Left hindlimb (tissue), 1 donor: ENCODE measurements at places on chromosomes 5 and 9.

GRCh38 chr9:134443174-134444037 lies 117.2 kb downstream of the RXRA start:
- peak; percentile 85 for DNase-seq

DNA sequence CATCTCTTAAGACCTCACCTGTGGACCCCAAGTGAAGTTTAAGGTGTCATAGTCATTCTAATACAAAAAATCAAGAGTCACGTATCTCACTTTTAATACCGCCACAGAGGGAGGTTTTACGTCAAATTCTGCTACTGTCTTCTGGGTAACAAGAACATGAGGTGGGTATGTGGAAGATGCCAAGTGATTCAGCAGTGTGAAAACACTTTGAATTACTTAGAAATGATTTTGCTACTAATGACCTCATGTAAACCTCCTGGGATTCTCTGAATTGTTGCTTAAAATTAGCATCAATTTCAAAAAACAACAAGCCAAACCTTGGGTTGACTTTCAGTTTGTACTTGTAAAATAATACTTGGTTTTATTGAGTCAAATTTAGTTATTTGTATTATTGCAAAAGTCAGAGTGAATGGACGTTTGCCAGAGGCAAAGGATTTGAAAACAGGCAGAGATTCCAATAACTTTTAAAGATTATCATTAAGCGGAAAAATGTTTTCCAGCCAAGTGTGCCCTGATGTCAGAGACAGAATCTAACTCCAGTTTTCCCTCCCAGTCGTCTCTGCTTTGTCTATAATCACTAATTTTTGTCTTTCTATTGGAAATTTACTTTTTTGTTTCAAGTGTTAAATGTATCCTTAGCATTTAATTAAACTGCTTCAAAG lies 8.8 kb downstream of the DMRT2 start:
- DNase-seq, result no peak

DNA sequence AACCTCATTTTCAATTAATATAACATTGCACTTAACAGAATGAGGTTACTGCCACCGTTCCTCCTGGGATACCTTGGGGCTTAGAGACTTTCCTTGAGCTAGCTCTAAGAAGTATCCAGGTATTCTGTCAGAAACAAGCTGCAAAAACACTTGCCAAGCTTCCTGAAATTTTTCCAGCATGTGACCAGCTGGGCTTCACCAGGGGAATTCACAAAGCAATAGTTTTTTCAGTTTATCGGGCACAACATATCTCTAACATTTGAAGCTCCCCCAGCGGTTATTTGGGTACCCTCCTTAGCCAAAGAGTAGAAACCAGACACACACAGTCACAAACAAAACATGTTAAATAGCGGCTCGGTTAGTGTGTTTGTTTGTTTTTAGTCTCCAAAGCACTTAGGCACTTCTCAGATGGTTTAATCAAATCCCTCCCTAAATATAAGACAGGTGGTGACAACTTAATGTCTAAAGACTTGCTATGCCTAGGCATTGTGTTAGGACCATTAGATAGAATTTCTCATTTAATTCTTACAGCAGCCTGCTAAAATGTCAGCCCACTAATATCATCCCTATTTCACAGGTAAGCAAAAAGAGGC lies 278.2 kb downstream of the GLIS3 start:
- no peak for DNase-seq

DNA sequence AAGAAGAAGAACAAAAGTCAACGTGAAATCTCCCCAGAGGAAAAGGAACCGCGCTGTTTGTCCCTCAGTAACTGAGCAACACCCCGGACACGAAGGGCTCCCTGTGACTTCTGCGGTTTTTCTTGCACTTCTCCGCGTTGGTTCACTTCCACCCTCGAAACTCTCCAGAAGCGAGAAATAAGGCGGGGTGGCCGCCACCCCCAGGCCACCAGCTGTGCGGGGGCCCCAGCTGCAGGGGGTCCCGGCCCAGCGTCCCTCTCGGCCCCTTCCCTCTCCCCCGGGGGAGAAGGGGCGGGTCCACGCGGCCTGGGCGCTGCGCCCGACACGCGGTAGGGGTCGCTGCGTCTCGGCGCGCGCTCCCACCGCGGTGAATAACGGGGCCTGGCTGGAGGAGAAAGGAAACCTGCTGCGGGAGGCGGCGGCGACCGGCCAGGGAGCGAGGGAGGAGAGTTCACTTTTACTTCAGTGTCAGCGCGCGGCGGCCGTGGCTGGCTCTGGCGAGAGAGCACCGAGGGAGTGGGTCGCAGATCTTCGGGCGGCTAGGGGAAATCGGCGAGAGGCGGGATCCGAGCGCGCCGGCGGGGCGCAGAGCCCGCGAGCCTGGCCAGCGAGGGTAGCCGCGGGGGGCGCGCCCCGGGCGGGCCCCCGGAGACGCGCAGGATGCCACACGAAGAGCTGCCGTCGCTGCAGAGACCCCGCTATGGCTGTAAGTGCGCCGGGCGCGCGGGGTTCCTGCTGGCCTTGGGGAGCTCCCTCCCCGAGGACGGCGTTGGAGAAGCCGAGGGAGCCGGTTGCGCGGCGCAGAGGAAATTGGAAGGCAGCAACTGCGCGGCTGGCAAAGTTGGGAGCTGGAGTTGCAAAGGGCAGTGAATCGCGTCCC lies at the start of gene IQGAP2:
Gene IQGAP2, plus strand, starts transcription at position 400 of the 880 bp plus-strand sequence. Its CDS starts 261 bp downstream, at position 661.
- peak; percentile 85 for DNase-seq

DNA sequence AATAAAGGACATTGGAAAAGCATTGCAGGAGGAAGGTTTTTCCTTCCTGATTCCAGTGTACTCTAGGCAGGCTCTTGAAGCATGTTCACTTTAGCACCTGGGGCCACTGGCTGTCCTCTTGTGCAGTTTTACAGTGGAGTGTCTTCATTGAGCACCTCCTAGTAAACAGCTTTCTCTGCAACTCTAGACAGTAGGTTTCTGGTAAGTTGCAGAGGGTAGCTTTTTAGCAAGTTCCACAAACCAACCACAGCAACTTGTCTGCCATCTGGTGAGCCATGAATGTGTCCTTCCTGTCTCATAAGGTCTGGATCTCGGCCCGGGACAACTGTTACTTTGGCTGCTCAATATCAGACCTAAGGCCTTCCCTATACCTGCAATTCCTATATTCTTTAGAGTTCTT lies 488.0 kb downstream of the MAN2A1 start:
- no peak for DNase-seq

GRCh38 chr5:139884144-139884543 lies 88.5 kb downstream of the PSD2 start:
- no peak for DNase-seq

GRCh38 chr5:125499636-125500332 lies 753.3 kb upstream of the ZNF608 start:
- no peak for DNase-seq

DNA sequence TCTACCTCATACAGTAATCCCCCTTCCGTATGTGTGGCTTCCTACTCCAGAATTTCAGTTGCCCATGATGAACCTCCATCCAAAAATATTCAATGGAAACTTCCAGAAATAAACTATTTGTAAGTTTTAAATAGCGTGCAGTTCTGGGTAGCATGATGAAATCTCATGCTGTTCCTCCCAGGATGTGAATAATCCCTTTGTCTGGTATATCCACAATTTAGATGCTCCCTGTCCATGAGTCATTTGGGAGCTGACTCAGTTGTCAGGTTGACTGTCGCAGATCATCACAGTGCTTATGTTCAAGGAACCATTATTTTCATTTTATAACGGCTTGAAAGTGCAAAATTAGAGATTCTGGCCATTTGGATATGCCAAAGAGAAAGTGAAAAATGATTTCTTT lies 290.1 kb upstream of the CDH9 start:
- DNase-seq, result no peak

DNA sequence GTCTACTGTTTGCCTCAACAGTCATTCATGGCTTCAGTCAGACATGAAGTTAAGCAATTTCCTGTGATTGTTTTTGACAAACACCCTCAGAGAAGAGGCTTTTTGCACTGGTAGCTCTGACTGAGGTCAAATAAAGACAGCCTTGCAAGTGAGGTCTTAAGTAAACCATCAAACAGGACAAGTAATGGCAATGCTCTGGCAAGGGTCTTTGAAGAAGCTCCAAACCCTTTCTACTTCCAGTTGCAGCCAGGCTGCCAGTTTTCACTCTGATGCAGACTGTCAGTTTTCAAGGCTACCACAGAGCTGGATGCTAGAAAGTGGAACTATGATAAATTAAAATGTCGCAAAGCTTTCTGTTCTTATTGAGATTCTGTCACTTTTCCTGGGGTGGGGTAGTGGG lies 421.5 kb upstream of the PTGER4 start:
- no peak for DNase-seq

DNA sequence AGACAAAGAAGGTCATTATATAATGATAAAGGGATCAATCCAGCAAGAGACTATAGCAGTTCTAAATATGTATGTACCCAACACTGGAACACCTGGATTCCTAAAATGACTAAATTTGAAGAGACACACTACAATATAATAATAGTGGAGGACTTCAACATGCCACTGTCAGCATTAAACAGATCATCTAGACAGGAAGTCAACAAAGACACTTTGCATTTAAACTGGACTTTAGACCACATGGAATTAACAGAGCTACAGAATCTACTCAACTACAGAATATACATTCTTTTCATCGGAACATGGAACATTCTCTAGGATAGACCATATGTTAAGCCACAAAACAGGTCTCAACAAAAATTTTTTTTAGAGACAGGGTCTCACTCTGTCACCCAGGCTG lies 58.3 kb upstream of the TLX3 start:
- no peak for DNase-seq

GRCh38 chr5:10743526-10743925 lies 17.5 kb downstream of the DAP start:
- no peak for DNase-seq

DNA sequence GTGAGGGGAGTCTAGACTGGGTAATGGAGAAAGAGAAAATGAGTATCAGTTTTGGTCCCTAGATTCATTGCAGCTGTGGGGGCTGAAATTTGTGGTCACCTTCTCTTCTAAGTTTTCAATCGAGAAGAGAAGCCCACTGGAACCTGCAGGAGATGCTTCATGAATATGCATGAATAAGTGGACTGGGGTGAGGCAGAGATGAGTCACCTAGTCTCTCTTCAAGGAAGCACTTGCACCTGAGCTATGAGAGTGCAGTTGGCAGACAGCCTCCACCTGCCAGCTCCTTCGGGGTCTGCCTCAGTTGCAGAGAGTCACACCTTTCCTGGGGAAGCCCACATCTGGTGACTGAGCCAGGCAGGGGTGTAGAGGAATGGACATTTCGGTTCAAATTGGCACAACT lies 69.1 kb downstream of the ZNF366 start:
- DNase-seq, result no peak

DNA sequence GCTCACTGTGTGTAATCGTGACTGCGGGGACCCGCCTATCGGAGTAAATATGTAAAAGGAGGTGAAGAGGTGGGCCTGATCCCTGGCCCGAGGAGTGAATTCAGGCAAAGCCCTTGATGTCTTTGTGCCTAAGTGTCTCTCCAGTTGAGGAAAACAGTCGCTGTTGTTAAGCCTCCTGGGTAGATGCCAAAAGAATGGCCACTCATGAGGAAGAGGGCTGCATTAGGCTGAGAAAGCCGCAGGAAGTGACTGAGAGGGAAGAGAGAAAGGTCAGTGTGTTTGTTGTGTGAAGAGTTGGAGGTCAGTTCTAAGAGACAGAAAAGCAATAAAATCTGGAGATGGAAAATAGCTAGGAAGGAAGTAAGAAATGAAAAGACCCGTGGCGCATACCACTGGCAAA lies 35.8 kb upstream of the PIP5K1B start:
- DNase-seq, result no peak

DNA sequence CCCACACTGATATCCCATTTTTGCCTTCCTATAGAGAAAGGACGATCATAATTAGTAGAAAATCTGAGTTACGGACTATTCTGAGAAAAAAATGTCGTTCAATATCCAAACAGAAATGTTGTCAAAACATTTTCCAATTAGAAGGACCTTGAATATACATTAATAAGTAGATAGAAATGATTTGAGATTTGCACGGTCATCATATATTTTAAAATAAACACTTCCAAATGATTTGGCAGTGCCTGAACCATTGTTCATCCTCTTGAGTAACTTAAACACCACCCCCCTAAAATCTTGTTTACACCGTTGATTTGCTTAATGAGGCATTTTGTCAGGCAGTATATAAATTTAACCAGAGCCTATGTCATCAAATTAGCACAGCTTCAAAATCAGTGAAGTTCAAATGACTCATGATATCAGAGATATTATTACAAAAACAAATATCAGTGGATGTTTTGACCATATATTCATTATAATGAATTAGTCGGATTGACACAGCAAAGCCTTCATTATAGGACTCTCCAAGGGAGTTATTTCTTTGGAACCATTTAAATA lies 105.0 kb downstream of the ACTL7B start:
- DNase-seq, result no peak

- DNase-seq, result no peak
Observed at GRCh38 chr5:94526706-94527105, 91.7 kb downstream of the KIAA0825 start.

DNA sequence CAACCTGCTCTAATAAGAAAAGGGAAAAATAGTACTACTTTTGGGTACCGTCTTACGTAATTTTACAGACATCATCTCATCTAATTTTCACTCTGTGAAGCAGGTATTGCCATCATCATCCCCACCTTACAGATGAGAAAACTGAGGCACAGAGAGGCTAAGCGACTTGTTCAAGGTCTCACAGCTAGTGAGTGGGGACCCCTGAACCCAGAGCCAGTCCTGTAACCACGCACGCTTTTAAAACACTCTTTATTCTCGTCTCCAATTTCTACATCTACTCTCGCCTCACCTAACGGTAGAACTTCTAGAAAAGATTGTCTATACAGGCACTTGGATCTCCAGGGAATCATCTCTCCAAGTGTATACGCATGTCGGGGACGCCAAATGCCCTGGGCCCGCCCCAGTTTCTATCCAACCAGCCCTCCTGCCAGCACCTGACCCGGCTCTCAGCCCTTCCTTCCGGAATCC lies 1.5 kb upstream of the TRAF1 start:
- DNase-seq, result no peak

DNA sequence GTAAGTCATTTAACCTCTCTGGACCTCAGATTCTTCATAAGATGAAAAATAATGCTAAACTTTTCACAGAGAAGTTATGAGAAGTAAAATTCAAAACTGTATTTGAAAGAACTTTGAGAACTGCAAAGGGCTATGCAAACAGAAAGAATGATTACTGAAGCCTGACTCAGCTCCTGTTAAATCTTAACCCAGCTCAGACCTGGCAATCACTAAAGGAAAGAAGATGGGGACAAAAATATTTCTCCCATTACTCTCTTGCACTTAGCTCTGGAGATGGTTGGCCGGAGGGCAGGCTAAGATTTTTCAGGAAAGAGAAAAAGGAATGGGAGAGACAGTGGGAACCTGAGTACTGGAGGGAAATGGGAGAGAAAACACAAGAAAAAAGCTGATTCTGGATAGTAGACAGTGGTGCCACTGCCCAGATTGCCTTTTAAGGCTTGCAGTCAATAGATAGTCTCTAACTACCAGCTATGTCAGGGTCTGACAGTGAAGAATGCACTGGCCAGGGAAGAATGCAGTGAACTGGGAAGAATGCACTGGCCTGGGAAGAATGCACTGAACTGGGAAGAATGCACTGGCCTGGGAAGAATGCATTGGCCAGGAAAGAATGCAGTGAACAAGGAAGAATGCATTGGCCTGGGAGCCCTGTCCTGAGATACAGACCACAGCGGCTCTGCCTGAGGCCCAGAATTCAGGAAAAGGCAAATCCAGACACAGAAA lies 25.2 kb upstream of the CEMIP2 start:
- no peak for DNase-seq

GRCh38 chr5:57817001-57817453 lies 334.4 kb upstream of the ACTBL2 start:
- no peak for DNase-seq

- DNase-seq, result peak; percentile 80
Observed at GRCh38 chr9:71446473-71447411, 321.6 kb downstream of the CEMIP2 start.

- no peak for DNase-seq
Observed at GRCh38 chr5:117794847-117795246, 1193.5 kb downstream of the DTWD2 start.
